ENCODE measurements at places on chromosomes 7 and 10. TPM values are rescaled to one million over a fixed set of nuclear protein-coding genes. Genes with fewer than 3 reads are reported as not detected.
A peak's percentile ranks its signal among the peaks of the same experiment; 100 is the strongest.

- peak; percentile 35 for DNase-seq
- H3K4me1 ChIP-seq, result no peaks in the 10 kb centered on the region
- no peak overlapping the region for H3K27ac ChIP-seq
- H3K36me3 ChIP-seq, result no peaks in the 10 kb centered on the region
- H3K4me3 ChIP-seq, result no peak overlapping the region
Measured at GRCh38 chr10:92990615-92991014, 70.0 kb upstream of the CYP26C1 start.

SFR1 gene
- 4.4 TPM for total RNA-seq

DNA sequence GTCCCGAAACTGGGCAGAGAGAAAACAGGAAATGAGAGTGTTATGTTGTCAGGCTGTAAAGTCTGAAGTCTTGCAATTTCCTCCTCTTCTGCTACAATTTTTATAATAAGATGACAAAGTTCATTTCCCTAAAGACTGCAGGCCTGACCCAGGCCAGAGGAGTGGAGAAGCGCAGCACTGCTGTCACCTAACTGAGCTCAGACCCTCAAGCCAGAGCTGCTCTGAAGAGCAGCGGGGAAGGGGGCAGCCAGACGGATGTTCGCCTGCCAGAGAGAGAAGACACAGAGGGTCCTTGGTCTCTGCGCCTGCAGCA is 12.6 kb upstream of the AOAH start:
- H3K4me1 ChIP-seq, result no peaks in the 10 kb centered on the region
- no peaks in the 10 kb centered on the region for H3K27me3 ChIP-seq
- H3K27ac ChIP-seq, result no peak overlapping the region
- H3K36me3 ChIP-seq, result no peaks in the 10 kb centered on the region

PKD1L1 gene
- total RNA-seq, result 0.11 TPM
